ENCODE measurements at places on chromosomes 12 and 14.
A peak's percentile ranks its signal among the peaks of the same experiment; 100 is the strongest.

DNA sequence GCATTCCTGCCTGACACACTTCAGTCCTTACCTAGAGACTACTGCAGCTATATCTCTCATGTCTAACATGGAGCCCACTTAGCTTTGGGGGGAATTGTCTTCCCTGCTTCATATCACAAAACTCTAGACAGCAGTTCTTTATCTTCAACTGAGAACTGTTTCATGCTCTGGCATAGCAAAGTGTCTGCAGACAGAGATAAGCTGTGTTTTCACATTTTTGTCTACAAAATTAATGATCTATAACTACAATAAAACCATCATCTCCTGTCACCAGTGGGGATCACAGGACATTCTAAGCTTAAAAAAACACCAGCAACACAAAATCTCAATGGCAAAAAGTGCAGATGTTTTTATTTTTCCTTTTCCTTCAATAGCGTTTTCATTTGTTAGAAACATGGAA, 137.1 kb upstream of the VRK1 start:
- no peak for DNase-seq

DNA sequence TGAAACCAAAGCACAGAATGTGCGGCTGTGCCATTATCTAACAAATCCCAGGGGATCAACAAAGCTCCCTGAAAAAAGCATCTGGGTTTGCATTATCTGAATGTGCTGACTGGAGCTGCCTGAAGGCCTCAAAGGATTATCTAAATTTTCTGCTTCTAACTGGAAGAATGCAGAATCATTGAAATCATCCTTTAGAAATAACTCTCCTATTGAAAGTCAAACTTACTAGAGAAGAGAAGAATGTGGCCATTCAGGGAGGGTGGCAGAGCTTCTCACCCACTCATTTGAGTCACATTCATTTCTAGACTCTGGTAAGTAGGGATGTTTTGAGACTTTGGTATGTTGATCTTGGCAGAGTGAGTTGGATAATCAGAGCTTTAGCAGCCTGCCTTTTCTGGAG, 220.6 kb upstream of the RGS6 start:
- no peak for DNase-seq

GRCh38 chr12:113145720-113146551, 3.6 kb upstream of the CFAP73 start:
- DNase-seq = no peak

- no peak for DNase-seq
These were observed 5.0 kb downstream of the CMKLR1 start for GRCh38 chr12:108333898-108334699.

- no peak for DNase-seq
These were observed 6.5 kb downstream of the OR6C74 start for GRCh38 chr12:55250944-55251343.

DNA sequence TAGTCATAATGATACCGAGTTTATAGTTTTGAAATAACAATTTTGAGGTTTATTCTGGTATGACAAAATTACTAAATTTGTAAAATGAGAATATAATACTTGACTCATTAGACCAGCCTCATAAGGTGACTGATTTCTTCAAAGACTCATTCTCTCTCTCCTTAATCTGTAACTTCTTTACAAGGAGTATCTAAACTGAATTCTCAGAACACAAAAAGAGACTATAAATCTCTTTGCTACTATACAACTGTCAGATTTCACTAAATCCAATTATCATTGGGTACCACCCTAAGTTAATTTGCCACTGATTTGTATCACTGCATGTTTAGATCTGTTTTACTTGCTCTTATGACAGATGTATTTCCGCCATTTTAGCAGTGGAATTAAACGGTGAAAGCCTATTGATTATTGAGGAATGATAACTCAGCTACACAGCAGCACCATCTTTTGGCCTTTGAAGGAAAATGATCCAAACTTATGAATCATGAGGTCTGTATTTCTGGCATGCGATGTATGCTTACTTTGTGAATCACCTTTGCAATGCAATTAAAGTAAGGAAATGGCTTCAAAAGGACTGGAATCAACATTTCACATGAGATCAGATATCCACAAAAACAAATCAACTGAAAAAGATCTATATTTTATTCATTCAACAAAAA, 161.2 kb downstream of the RERGL start:
- no peak for DNase-seq

GRCh38 chr14:91947475-91948184, at the start of gene FBLN5:
Gene FBLN5 (minus strand): TSS chr14:91947694. CDS start chr14:91947229, 465 bp downstream.
- DNase-seq = peak; percentile 41

Measured in HEK293T (cell line).